ENCODE measurements at places on chromosomes 13 and 19.
A peak's percentile ranks its signal among the peaks of the same experiment; 100 is the strongest.

GRCh38 chr13:76222511-76222910, 586.4 kb downstream of the LMO7 start:
- no peak for DNase-seq

DNA sequence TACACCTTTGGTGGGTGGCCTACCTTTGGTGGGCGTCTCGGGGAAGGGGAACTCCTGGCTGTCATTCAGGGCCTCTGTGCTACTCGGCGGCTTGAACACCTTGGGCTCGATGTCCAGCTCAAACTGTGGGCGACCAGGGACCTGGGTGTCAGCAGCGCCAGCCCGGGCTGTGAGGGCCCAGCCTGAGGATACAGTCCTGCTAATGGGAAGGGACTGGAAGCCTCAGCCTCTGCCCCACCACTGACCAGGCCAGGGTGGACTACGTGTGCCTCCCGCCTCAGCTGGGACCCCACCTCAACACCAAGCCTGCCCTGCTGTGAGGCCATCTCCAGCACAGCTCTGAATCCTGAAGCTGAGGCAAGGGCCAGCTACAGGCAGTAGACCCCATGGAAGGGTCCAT, 7.7 kb downstream of the TMEM259 start:
- DNase-seq, result no peak

DNA sequence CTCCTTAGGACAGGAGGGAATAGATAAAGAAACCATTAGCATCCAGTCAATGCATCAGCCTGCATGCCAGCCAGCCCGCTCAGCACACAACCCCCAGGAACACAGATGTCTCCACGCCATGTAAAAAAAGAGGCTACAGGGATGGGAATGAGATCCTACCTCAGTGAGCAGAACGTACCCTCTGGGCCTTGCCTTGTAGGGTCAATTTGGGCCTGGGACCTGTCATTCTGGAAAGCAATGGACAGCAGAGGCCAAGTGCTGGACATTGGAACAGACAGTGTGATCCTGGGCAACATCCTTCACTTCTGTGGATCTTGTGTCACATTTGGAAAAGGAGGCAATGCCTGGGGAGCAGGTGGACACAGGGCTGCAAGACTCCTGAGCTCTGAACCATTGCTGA, 26.0 kb downstream of the VSTM2B start:
- DNase-seq, result no peak

DNA sequence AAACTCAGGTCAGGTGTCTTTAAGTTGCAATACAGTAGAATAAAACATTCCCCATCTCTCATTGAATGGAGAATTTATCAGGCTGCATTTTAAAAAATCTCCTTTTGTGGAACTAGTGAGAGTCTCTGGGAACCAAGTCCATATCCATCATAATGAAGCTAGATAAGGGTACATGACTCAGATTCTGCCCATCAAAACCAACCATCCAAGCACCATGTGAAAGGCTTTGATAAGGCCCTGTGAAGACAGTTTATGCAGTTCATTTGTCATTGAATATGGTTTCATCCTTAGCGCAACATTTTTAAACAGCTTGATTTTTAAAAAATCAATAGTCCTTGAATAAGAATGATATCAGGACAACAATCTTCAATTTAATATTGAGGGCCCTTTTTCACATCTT, 56.3 kb upstream of the DIAPH3 start:
- no peak for DNase-seq

GRCh38 chr19:45467115-45467455, 711 bp upstream of the FOSB start:
- DNase-seq, result no peak

DNA sequence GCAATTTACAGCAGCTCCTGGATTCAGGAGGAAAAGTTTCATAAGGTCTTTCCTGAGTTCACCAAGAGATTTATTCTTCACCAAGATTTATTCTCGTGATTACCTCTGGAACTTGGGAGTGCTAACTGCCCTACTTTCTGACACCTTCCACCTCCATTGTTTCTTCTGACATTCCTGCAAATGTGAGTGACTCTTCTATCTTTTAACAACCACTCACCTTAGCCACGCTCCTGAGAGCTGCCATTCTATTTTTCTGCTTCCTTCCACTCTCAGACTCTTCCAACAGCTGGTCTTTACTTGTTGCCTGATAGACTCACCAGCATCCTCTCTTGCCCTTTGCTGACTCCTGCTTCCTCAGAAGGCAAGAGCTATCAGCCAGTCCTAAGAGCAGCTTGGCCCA, 11.5 kb upstream of the CBY2 start:
- DNase-seq, result no peak

DNA sequence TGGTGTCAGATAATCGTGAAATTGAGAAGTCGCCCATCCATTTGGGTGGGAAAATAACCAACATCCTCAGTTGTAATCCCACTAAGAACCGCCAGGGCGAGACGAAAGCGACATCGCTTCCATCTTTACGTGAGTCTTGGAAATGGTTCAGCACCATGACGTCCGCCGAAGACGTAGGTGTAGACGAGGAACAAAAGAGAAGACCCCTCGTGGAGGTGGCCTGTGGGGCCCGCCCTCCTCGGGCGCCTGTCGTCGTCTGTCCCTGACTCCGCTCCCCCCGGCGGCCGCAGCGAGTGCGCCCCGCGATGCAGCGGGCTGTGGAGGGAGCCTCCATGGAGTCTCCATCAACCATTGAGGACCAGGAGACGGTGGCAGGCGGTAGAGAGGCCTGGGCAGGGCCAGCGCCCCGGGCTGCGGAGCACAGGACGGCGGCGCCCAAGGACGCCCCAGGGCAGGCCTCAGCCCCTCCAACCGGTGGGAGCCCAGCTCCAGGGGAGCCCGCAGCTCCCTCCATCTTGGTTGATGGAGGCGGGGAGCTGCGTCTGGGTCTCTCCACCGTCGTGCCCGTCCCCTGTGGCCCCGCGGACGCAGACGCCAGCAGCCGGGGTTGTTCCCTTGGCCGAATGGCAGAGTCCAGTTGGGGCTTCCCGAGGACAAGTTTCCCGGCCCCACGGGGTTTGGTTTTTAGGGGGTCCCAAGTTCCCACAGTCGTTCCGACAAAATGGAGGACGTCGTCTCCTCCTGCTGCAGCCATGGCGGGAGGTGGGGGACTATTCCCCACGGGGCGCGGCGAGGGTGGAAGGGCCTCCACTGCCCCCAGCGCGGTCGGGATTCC, 990 bp upstream of the ZMYM2 start:
- peak; percentile 83 for DNase-seq

DNA sequence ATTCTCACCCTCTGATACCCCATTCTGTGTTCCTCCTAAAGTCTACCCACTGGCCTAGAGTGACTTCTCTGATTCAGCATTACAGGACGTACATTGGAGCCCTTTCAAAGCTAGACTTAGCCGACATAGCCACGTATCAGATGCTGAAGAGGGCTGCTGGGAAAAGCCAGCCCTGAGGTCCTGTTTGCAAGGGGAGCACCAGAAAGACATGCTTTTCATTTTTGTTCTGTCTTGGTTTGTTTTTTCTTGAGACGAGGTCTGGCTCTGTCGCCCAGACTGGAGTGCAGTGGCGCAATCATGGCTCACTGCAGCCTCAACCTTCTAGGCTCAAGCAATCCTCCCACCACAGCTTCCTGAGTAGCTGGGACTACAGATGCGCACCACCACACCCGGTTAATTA, 6.3 kb upstream of the ZSWIM4 start:
- peak; percentile 36 for DNase-seq

DNA sequence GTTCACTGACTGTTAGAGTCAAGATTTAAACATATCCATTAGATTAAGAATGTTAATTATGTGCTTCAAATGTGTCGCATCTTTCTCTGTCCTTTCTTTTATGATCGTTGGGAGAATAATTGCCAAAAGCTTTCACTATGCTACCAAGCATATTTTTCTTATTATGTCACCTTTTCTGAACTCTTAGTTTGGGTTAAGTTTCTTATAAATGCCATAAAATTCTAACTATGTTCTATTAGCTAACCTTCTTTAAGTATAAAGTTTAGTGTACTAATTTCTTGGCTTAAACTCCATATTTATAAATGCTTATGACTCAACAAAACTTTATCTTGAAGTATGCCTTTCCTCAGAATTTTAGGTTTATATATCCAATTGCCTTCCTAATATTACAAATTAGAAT, 1759.4 kb downstream of the PCDH9 start:
- DNase-seq, result no peak

- DNase-seq, result no peak
Observed at GRCh38 chr19:58368561-58369360, 6.2 kb upstream of the ZNF497 start.

- DNase-seq, result no peak
Observed at GRCh38 chr13:78029901-78030300, 111.3 kb upstream of the EDNRB start.

- peak; percentile 85 for DNase-seq
Observed at GRCh38 chr19:21851596-21852345, 15.8 kb upstream of the ZNF43 start.

DNA sequence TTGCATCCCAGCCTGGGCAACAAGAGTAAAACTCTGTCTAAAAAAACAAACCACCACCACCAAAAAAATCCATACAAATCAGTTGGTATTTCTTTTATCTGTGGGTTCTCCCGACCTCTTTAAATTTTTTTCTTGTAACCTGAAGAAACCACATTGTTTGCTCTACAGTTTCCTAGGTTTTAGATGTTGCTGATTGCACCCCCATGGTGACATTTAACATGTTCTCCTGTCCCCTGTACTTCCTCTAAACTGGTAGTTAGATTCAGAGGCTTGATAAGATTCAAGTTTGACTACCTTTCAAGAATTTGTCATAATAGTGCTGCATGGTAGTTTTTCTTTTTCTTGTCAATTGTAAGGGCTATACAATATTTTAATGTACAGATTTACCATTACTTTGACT, 24.0 kb downstream of the ALG5 start:
- peak; percentile 4 for DNase-seq

GRCh38 chr19:39203372-39204341, at the start of gene SYCN:
Gene SYCN, minus strand, starts transcription at chr19:39204263. Its CDS starts 9 bp downstream, at chr19:39204254.
- DNase-seq, result no peak

DNA sequence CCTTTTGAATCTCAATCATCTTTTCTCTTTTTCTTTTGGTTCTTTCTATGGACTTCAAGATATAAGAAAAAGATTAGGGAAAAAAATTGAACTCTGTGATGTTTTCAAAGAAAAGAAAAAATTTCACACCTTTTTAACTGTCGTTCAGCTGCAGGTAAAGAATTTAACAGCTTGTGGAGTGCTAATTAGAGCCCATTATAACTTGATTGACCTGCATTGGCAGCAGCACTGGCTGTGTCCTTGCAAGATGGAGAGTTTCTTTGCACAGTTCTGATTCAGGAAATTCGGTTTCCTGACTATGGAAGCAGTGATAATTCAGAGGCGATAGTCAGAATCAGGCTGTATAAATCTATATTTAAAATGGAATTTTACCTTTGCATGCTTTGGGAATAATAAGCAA, 183.2 kb upstream of the DACH1 start:
- DNase-seq, result no peak

GRCh38 chr19:29372921-29373797, 152.6 kb upstream of the VSTM2B start:
- no peak for DNase-seq

GRCh38 chr13:40189426-40189825, 477.0 kb downstream of the FOXO1 start:
- peak; percentile 30 for DNase-seq

- no peak for DNase-seq
Observed at GRCh38 chr13:52161181-52161646, 1.8 kb upstream of the NEK3 start.

DNA sequence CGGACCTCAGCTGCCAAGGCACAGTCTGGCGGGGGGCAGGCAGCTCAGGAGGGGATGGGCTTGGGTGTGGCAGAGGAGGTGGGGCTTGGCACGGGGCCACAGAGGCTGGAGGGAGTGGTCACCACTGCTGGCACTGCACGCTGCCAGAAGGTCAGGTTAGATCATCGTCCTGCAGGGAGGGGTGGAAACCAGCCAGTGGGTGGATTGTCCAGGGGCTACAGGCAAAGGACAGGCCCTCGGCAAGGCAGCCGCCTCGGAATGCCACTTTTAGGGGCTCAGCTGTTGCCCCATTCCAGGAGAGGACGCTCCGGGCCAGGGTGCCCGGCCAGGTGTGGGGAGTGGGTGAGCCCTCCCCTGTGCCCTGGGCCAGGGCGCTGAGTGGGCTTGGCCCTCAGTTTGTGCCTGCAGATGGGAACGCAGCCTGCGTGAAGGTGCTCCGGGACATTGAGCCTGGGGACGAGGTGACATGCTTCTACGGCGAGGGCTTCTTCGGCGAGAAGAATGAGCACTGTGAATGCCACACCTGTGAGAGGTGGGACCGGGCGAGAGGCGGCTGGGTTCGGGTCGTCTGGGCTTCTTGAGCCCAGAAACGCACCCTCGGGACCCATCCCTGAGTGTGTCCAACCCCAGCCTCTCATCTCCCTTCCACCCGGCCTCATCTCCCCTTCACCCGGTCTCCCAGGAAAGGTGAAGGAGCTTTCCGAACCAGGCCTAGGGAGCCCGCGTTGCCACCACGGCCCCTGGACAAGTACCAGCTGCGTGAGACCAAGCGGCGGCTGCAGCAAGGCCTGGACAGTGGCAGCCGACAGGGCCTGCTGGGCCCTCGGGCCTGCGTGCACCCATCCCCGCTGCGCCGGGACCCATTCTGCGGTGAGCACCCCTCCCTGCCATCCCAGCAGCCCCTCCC, 6.4 kb downstream of the KMT5C start:
- DNase-seq, result no peak

GRCh38 chr19:14310055-14310454, 71.2 kb upstream of the ADGRE5 start:
- no peak for DNase-seq

DNA sequence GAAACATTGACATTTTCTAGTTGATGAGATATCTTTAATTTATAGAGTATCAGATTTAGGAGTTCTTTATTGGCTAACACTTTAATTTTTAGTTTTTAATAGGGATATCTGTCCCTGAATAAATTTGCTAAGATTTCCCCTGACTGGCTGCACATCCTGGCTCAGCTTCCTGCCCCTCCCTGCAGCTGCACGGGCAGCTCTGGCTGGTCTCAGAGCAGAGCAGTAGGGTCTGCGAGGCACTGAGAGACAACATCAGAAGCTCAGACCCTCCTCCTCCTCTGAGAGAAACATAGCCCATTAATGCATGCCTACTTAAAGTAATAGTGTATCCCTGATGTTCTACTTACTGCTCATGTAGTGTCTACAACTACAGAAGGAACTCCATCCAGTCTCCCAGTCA, 139.2 kb downstream of the TNFSF13B start:
- DNase-seq, result no peak
